Activated CD4-positive, CD25-positive, alpha-beta regulatory T cell treated with anti-CD3 and anti-CD28 coated beads, Interleukin-2, amount 50 U/mL, for 72 hours (primary cell): ENCODE measurements at places on chromosomes 1 and 21.

GRCh38 chr1:62573675-62574074 is 23.6 kb upstream of the ANGPTL3 start:
- no peak for DNase-seq

GRCh38 chr1:10640843-10641553 is 155.4 kb downstream of the CASZ1 start:
- DNase-seq: no peak

GRCh38 chr1:24120965-24121364 is 9.0 kb upstream of the MYOM3 start:
- no peak for DNase-seq

DNA sequence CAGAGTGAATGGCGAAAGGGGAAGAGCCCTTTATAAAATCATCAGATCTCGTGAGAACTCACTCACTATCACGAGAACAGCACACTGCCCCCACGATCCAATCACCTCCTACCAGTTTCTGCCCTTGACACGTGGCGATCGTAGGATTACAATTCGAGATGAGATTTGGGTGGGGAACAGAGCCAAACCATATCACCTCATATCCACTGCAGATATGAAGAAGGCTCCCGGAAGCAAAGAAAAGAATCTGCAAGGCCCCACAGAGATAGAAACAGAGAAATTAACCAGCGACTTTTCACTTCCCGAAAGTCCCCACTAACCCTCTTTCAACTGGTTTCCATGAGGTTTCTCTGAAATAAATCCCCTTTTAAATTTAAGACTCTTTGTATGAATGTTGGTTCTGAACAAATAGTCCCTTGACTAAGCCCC is 86.2 kb upstream of the IRF2BP2 start:
- no peak for DNase-seq

DNA sequence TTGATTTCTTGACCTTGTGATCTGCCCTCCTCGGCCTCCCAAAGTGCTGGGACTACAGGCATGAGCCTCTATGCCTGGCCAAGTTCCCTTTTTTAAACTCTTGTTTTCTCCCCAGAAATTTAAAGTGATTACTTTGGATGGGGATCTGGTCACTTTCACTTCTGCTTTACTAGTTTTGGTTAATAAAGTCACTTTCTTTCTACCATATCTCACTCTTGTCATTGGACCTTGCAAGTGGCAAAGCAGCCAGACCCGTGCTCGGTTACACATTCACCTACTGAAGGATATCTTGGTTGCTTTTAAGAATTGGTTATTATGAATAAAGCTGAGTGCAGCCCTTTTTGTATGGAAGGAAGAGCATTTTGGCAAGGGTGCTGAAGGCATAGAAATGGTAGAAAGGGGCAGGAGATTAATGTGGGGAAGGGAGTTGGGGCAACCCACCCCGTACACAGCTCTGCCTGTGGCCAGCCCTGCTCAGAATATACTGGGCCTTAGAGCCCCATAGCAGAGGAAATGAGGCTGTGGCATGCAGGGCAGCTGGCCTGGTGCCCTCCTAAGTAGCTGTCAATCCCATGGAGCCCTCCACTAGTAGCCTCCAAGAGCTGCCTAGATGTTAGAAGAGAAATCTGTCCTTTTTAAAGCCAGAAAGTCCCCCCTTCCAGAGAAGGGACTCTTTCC is 40.7 kb downstream of the CD2 start:
- no peak for DNase-seq

DNA sequence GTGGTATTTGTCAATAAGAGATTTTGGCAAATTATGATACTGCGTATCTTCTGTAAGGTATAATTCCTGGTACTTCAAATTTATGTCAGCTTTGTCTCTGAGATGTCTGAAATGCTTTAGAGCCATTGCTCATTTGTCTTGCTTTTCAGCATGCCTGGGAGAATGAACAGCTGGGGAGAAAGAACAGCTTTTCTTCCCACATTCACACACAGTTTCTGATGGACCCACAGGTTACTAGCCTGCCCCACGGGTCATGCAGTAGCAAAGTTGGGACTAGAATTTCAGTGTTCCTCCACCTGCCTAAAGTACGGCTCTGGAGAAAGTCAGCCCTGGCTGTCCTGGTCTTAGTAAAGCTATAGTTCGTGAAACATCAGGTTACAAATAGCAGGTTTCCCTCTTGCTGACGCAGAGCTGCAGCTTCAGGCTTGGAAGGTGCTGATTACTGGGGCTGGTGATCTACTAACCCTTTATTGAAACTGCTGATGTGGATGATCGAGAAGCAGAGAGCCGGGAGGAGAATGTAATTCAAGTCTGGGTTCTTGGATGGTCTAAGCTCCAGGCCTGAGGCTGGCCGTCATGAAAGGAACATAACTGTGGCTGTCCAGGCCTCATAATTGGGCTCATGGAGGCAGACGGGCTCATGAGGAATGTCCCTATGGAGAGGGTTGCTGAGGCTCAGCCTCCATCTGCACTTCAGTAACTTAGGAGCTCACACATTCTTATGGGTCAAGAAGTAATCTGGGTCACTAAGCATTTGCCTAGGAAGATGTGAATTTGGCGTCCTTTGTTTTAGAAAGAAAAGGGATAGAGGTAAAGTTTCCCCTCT is 12.4 kb downstream of the GALNT2 start:
- no peak for DNase-seq

DNA sequence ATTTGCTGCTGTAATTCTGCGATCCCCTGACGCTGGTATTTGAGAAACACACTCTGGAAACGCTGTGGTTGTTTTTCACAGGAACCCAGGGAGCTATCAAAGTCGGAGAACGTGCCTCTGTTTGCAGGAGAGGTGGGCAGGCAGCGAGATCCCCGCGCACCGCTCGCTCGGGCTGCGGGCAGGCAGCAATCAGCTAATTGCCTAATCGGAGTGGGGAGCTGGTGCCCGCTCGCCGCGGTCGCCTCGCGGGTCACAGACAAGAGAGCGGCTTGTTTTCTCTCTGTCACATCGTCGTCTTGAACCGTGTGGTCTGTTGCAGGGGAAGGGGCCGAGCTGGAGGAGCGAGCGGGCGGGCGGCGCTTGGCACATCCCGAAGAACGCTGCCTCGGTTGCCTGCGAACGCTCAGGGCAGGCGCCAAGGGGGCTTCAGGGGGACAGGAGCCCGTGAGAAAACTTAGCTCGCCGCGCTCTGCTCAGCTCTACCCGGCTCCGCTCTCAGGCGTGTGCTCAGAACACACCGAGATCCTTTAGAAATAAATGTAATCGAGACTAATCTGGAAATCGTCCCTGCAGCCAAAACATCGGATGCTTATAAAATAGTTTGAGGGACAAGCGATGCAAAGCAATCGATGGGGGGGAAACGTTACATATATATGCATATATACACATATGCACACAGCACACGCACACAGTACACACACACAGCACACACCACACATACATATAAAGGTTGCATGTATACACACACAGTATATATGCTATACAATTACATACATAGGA is 93.6 kb upstream of the SMYD2 start:
- DNase-seq: no peak

DNA sequence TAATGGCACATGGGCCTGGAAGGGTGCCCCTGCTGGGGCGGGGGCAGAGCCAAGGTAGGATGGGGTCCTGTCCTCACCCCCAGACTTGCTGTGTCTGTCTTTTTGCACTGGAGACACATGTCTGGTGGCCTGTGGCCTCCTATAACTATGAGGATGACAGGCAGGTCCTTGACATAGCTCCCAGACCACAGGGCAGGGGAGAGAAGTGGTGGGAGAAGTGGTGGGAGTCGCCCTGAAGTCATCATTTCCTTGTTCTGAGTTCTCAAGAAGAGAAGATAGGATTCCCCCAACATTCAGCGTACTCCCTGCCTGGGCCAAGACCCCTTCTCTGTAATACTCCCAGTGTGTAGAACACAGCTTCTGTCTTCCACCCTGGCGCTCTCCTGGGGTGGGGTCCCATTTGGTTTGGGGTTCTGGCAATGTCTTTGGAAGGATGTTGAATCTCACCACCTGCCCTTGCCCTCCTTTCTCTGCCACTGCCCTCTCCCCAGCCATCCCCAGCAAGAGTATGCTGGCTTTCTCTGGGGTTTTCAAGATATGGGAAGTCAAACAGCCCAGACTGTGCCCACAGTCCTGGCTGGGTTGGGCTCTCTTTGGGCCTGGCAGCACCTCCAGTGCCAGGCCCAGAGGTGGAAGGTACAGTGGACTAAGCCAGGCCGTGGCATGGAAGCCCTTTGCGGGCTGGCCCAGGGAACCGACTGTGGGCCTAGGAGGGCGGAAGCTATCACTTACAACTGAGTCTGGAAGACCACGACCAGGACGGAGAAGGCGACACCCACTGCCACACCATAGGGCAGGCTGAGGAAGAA is 19.4 kb downstream of the SLC26A9 start:
- DNase-seq: peak; percentile 8

- no peak for DNase-seq
Observed at GRCh38 chr1:38293567-38293966, 247.0 kb upstream of the POU3F1 start.

GRCh38 chr1:112033439-112034120 is 44.1 kb upstream of the KCND3 start:
- DNase-seq: no peak

DNA sequence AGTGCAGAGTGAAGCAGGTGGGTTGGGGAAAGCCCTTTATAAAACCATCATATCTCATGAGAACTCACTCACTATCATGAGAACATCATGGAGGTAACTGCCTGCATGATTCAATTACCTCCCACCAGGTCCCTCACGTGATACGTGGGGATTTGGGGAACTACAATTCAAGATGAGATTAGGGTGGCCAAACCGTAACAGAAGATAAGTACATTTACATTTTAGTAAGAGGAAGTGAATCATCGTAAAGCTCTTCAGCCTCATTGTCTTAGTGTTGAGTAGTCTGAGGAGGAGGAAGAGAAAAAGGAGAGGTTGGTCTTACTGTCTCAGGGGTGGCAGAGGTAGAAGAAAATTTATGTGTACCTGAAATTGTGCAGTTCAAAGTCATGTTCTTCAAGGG is 1053.4 kb upstream of the ADGRL4 start:
- DNase-seq: no peak

- no peak for DNase-seq
Observed at GRCh38 chr1:164296172-164296571, 262.8 kb upstream of the PBX1 start.

DNA sequence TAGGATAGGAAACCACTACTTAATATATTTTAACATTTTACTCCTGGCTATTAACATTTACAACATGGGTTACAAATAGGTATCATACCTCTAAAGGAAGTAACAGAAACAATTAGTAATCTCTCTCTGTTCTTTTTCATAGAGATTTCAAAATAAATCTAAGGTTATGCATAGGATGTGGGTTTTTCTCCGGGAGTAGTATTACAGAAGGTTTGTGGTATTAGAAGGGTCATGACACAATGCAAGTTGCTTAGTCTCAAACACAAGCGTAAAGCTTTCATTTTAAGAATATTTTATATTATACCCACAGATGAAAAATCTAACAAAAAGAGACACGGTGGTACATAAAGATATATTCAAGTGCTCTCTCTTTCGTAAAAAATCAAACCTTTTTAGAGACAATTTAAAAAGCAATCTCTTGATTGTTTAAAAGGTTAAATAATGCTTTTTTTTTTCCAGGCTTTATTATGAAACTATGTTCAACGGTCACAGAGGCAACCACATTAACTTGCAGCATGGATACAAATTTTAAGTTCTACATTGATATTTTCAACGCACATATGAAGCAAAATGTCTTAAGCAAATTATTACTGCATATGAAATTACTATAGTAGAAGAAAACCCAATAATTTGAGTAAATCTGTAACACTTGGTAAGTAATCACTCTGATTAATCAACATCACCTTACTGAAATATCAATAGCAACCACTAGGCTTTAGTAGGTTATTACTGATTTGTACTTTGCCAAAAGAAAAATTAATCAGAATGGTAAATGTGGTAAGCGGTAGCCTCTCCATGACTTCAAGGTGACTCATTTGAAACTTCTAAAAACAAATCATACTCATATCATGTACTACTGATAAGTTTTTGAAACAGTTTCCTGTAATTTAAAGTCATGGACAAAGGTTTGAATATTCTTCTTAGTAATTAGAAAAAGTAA is 97.4 kb upstream of the GFI1 start:
- no peak for DNase-seq

DNA sequence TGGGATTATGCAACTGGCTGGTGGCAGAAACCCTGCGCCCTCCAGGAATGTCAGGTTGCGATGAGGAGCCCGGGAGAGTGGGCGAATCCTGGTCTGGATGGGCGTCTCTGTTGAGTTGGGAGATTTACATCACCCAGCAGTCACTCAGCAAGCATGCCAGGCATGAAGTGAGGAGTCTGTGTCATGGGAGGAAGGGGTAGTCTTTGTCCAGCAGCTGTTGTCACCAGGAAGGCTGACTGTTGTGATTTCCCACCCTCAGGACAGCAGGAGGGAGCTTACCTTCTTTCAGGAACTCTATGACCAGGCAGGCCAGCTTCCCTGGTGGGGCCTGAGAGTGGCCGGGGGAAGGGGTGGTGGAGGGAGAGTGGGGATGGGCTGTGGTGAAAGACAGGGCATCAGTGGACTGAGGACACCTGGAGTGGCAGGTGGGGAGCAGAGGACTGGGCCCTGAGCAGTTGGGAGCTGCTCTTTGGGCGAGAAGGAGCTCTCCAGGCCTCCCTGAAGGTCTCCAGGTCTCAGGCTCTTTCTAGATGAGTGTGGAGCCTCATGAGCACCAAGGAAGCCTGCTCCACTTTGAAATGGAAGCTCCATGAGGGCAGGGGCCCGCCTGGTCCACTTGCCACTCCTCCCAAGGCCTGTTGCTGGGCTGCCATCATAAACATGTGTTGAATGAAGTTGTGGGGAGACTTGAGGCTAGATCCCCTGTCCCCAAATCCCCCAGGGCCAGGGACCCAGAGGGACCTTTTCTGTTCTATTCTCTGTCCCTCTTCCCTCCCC is 21.3 kb upstream of the PKP1 start:
- DNase-seq: no peak

DNA sequence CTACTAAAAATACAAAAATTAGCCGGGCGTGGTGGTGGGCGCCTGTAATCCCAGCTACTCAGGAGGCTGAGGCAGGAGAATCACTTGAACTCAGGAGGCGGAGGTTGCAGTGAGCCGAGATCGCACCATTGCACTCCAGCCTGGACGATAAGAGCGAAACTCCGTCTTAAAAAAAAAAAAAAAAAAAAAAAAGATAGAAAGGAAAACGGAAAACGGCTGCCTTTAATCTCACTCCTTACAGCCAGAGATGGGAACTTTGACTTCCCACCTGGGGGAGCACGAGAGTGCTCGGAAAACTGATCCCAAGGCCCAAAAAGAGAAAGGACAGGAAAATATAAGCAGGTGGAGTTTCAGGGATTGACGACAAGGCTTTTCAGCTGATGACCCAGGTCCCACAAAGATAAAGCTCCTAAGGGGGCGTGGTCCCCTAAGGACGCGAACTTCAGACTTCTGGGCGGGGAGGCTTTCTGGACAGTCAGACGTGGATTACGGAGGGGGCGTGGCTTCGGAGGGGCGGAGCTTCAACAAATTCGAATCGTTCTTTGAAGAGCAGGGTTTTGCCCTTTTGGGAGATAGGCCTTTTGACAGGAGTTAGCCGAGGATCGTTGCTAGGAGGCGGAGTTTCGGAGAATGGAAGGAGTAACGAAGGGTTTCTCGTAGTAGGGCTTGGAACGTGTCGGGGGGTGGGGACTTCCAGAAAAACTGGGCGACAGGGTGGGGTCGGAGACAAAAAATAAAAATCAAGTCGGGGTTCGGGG is 958 bp upstream of the CKS1B start:
- peak; percentile 94 for DNase-seq

- no peak for DNase-seq
Observed at GRCh38 chr1:51768971-51769588, 109.4 kb downstream of the NRDC start.
